ENCODE measurements at places on chromosomes 6 and 20.

DNA sequence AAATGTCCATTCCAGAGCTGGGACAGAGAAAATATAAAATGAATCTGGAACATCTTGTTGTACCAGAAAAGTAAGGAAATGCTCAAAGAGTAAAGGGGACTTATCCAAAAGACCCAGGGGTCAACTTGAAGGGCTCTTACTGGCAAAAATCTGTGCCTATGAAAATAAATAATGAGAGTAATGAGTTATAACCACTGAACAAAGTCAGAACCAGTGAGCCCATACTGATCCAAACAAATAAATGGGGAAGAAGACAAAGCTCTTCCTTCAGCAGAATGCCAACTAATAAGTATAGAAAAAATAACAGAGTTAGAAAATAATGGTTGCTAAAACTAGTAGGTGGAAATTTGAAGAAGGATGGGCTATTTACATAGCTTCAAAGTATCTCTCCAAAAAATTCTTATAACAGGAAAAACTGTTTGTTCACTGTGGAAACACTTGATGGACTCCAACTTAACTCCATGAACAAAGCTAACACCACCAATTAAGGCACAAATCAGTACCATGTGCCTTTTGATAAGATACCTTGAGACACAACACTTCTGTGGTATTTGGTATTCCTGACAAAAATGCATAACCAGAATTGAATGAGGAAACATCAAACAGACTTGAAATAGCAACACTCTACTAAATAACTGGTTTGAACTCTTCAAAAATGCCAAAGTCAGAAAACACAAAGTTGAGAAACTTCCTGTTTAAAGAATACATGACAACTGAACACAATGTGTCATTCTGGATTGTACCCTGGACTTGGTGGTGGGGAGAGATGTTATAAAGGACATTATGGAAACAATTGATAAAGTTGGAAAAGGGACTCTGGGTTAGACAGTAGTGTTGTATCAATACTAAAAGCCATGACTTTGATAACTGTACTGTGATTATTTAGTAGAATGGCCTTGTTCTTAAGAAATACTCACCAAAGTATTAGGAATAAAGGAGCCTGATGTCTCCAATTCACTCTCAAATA, 197.5 kb downstream of the ISM1 start:
- no peak for DNase-seq

DNA sequence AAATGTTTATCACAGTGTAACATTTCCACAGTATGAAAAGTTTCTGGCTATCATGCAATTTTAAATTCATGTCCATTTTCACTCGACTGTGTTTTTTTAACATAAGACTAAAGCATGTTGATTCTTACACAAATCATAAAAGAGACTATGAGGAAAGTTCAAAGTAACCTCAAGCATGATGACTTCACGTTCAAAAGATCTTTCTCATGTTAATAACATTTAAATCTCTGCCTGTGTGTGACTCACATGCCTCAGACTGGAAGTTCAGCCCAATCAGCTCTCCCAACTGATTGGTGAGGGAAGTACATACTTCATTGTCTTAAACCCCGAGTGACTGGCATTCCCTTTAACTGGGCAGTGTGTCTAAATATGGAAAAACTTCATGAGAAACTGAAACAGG, 37.4 kb downstream of the ATXN1 start:
- DNase-seq: no peak

GRCh38 chr6:154995254-154996015, at the start of gene TIAM2:
Gene TIAM2, plus strand, starts transcription at chr6:154995315. Its CDS starts 133,909 bp downstream, at chr6:155129224.
- peak; percentile 3 for DNase-seq

DNA sequence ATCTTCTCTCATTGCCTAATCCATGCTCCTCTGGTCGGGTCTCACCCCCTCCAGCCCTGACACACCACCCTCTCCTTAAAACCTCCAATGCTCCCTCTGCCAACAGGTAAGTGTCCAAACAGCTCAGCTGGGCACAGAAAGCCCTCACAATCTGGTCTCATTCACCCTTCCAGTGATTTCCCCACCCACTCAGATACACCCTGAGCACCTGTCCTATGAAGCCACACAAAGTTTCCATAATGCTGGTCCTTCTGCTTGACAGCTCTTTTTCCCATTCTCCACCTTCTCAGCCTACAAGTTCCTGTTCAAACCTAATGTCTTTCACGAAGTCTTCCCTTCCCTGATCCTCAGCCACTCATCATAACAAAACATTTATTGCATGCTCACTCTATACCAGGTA, 70.1 kb upstream of the MRPS10 start:
- no peak for DNase-seq

DNA sequence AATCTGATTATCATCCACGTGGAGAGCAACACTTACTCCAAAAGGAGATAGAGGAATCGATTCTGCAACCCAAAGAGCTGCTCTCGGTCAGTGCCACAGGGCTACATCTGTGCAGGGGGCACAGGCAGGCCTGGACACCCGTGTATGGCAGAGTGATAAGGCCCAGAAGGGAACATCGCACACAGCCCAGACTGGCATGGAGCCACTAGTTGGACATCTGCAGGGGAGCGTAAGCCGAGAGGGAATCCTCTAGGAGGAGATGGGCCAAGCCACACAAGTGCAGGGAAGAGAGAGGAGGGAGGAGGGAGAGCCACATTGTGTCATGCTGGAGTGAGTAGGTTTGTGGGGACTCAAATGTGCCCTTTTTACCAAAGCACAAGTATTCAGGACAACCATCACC, 50.4 kb upstream of the ENTPD6 start:
- DNase-seq: no peak

DNA sequence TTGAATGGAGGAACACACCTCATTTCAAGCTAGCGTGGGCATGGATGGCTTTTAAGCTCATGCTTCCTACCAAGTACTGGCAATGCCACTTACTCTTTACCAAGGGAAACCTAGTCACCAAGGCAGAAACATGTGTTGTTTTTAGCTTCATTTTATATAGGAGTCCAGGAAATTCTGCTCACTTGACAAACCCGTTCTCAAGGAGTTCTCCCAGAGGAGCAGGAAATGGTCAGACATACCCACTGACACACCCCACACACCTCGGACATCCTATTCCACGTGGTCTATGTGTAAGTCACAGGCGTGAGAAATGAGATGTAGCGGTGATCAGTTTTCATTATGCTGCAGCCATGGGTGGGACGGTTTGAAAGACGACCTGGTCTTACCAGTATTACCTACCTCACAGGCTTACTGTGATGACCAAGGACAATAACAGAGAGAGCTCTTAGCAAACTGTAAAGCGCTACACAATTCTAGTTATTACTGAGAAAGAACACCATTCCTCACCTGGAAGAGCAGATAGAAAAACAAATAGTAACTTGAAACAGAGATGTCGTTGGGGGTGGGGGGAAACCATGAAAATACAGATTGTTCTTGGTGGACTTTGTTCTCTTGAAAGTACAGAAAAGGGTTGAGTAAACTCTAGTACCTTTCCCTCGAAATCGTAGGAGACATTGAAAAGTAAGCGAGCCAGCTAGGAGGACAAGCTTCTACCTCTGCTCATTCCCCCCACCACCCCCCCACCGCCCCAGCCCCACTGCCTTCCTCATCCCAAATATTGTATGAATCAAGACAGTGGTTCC, 1.7 kb downstream of the CNKSR3 start:
- DNase-seq: no peak

- no peak for DNase-seq
Observed at GRCh38 chr6:71090217-71090616, 133.4 kb upstream of the B3GAT2 start.

GRCh38 chr20:37388831-37389230, 42.9 kb downstream of the SRC start:
- no peak for DNase-seq

DNA sequence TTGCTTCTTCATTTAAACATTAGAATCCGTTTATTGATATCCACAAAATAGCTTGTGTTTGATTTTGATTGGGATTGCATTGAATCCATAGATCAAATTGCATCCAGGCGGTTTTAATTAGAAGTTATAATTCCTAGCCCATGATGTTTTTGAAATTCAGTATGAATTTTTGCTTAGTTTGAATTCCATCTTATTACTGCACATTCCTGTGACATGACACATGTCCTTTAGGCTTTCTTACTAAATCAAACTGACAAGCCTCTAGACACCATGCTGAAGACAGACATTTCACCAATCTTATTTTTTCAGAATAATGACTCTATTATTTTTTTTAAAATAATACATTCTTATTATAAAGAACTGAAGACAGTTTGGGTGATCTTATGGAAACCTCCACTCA, 21.4 kb upstream of the PI16 start:
- no peak for DNase-seq

GRCh38 chr6:81906041-81906440, 153.6 kb upstream of the TENT5A start:
- no peak for DNase-seq

DNA sequence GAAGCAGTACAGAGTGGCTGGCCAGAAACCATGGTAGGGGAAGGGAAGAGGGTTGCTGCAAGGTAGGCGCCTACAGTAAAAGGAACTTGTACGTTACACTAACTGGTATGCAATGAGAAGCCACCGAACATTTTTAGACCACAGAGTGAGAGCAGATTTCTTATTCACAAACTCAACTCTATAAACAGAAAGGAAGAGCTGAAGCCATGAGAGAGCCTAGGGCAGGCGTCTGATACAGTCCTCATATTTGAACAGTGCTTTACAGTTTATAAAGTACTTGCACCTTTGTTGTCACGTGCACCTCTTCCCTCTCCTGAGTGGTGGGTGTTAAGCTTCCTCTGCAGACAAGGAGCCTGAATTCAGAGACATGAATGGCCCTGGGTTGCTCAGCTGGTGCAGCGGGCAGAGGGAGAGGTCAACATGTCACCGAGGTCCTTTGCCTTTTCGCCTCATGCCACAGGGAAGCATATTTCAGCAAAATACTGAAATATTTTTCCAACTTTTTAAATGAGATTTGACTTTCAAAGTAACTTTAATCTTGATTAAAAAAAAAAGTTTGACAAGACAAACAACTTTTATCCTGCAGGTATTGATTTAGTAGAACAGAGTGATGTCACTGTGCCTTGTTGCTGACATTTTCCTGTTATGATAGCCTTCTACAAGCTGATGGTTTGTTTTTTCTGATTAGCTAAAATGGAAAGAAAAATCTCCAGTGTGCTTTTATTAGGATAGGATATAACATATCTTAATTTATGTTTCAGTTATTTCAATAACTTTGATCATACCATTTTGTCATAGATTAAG, 23.8 kb downstream of the UST start:
- DNase-seq: no peak

GRCh38 chr20:704726-705125, 29.1 kb upstream of the SCRT2 start:
- DNase-seq: no peak

DNA sequence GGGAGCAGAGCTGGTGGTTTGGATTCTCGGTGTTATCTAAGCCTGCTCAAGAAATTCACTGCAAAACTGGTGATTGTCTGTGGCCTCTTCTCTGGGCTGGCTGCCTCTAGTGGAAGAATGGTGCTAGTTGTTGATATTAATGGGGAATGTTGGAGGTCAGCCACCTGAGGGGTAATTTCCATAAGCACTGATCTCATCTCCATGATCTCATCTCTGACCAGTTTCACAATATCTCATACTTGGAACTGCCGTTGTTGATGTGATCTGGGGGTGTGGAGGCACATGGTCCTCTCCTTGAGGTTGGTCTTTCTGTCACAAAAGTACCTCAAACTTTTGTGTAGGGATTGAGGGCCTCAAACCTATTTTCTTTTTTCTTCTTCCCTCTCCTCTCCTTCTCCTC, 102.6 kb downstream of the CD109 start:
- no peak for DNase-seq

- no peak for DNase-seq
Observed at GRCh38 chr6:72955666-72956065, 269.6 kb downstream of the KHDC1L start.
